Brain microvascular endothelial cell (primary cell): ENCODE measurements at places on chromosomes 6 and 20.
A peak's percentile ranks its signal among the peaks of the same experiment; 100 is the strongest.

DNA sequence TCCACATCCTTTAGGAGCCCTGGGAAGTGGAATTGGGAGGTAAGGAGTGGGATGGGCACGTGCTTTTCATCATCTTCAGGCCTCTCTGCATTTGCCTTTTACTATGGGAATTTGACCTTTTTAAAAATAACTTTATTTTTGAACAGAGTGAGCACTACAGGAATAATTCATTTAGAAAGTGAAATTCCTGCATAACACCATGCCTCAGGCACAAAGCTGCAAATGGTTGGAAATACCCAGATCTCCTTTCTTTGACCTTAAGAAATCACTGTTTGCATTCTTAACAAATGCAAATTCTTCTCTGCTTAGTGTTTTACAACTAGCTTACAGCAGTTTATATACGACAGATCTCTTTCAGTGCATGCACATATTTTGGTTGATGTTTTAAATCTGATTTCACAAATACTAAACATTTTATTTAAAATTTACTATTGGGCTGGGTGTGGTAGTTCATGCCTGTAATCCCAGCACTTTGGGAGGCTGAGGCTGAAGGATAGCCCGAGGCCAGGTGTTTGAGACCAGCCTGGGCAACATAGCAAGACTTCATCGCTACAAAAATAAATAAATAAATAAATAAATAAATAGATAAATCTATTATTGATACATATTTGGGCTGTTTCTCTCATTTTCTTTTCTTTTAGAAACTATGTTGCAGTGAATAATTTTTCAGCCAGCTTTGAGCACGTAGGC is 24.5 kb downstream of the CST8 start:
- no peak for DNase-seq

DNA sequence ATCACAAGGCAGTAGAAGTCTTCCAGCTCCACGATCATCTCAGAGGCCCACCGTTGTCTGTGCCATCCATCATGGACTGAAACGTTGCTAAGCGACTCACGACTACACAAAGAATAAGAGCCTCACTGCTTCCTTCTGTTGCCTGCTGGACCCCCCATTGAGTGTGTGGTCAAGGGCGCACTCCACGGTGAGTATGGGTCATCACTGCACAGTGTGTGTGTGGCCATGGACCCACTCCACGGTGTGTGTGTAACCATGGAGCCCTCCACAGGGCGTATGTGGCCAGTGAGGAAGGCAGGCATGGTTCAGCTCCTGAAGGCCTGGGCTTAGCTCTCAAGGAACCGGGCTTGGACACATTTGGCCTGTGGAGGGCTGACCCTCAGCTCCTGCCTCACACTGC is 123.4 kb upstream of the AFDN start:
- no peak for DNase-seq

- DNase-seq: no peak
These were observed 186.1 kb upstream of the SCGN start for GRCh38 chr6:25465941-25466340.

GRCh38 chr6:140576004-140576555 is 1201.6 kb upstream of the CITED2 start:
- DNase-seq: no peak

DNA sequence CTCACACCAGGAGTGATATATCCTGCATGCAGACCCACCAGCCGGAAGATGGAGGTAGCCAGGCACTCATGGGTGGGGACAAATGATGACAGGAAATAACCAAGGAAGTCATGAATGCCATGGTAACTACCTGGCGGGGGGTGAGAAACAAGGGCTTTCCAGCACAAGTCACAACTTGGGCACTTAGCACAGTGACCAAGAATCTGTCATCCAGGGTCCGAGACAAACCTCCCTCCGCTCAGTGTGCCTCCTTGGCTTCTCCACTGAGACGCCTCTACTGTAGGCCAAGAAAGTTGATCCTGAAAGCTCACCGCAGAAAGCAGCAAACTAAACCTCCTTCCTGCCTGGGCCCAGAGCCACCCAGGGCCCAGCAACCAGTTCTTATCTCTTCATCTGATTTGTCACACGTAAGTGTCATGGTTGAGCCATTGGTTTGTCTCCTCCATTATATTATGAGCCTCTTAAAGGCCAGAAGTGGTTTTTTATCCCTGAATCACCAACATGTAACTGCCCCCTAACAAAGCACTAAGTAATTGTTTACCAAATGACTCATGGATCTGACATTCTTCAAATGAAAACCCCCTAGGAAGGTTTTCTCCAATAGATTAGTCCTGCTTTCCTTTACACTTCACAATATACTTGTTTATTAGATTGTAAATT is 84.3 kb upstream of the TAB2 start:
- DNase-seq: peak; percentile 86

DNA sequence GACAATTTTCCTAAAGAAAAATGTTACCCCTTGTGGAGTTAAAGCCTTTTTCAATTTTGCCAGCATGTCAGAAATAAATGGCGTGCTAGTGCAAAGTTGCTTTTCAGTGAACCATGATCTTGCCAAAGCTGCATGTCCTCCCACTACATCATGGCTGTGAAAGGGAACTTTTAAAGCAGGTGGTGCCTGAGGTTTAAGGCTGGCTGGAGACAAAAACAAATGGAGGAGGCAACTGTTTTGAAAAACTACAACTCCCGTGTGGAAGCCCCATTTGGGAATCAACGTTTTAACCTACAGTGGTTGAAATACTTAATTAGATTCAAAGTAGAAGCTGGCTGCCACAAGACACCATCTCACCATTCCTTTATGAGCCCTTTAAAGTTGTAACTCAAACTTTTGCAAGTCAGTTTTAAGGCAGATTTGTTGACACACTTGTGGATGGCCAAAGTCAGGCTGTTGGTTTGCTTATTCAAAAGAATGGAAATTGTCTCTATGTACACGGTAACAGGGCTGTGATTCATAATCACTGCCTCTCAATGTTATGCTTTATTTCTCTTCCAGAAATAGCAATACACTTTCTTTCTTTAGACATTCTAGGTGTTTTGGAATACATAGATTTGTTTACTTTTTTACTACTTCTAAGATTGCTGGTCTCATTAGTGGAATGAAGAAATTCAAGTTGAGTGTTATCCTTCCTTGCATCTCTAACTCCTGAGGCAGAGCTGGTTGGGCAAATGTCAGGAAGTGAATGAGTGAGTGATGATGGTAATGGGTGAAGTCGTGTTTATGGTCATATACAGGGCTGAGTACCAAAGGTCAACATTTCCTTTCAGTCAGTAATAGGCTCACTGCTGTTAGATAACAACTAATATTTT is 196.4 kb upstream of the GMDS start:
- no peak for DNase-seq

- DNase-seq: no peak
These were observed 11.5 kb downstream of the PRDM1 start for GRCh38 chr6:106097411-106098231.

DNA sequence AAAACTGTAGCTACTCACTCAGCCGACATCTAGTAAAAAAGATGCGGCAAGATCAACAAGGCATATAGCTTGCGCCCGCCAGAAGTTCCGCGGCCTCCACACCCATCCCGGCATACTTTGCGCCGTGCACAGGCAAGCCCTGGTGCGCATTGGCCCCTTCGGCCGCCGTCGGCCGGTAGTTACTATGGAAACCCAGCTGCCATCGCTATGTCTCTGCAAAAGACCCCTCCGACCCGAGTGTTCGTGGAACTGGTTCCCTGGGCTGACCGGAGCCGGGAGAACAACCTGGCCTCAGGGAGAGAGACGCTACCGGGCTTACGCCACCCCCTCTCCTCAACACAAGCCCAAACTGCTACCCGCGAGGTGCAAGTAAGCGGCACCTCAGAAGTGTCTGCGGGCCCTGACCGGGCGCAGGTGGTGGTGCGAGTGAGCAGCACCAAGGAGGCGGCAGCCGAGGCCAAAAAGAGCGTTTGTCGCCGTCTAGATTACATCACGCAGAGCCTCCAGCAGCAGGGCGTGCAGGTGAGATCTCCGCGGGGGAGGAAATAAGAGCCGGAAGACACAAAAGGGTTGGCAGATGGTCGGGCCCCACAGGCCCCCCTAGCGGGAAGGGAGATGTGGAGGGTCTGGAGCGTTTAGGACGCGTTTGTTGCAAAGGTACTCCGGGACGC is at the start of gene IRAK1BP1:
TSS of gene IRAK1BP1 (plus strand) at position 182 of the 671 bp plus-strand sequence. CDS start at position 208, 26 bp downstream.
- DNase-seq: peak; percentile 85

GRCh38 chr20:16554766-16555543 is 18.3 kb downstream of the KIF16B start:
- no peak for DNase-seq

GRCh38 chr20:25195962-25196785 is 662 bp downstream of the ENTPD6 start:
- peak; percentile 12 for DNase-seq

GRCh38 chr6:170345662-170346061 is 39.1 kb downstream of the FAM120B start:
- DNase-seq: no peak

DNA sequence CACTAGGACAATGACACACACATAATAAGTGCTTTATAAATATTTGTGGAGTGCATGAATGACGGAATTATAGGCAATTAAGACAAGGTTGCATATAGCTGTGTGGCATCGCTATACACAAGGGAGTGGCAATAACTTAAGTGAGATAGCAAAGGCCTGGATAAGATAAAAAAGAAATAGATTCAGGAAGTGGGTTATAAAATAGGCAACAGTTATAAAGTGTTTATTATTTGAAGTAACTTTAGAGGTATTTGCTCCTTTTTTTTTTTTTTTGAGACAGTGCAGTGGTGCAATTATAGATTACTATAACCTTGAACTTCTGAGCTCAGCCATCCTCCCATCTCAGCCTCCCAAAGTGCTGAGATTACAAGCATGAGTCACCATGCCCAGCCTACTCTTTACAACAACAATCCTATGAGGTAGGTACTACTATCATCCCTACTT is 75.9 kb upstream of the LOC128125822 start:
- no peak for DNase-seq

GRCh38 chr6:118367314-118367713 is 180.8 kb upstream of the PLN start:
- no peak for DNase-seq

DNA sequence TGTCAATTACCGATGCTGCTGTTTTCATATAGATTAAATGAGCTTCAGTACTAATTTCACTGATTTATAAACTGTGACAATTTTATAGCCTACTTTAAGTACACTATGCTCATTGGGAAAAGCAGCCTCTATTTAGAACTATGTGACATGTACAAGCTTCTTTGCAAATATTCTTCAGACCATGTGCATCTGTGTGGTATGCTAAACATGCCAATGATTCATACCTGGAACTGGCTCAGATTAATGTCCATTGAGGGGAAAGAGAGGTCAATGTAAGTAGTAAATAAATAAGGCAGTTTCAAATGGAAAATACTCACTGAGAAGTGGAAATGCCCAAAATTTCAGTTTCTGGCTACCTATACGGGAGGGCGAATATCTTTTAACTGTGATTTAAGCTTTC is 777.7 kb downstream of the C6orf118 start:
- no peak for DNase-seq

DNA sequence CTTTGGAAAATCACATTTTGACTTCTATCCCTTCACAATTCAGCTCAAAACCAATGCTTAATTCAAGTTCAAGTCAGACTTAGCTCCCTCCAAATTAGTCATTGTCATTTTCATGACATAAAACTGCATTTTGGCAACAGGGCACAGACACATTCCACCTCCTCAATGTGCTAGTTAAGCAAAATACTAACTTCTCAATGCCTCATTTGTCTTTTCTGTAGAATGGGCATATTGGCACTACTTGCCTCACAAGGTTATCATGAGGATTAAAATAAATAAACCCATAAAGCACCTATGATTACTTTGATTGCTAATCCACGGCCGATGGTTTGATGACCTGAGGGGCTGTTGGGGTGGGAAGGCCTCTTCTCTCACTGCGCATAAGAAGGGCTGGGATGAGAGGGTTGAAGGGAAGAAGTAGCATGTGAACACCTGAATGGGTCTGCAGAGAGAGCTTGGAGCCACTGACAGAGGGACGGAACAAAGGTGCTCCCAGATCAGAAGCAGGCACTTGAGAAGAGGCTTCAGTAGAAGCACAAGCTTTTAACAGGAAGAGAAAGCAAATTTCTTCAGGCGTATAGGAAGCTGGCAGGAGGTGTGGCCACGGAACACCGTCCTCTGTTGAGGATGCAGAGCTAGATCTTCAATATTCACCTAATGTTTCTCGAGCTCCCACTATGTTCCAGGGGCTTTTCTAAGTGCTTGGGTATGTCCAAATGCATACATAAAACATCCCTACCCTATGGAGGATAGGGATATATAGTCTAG is 11.7 kb upstream of the TBC1D7 start:
- no peak for DNase-seq

- DNase-seq: no peak
These were observed 50.9 kb downstream of the BTBD9 start for GRCh38 chr6:38588631-38589366.

- no peak for DNase-seq
These were observed 169.6 kb downstream of the MTHFD1L start for GRCh38 chr6:151034825-151035781.

- no peak for DNase-seq
These were observed 52.2 kb upstream of the HSF2 start for GRCh38 chr6:122347280-122347679.

DNA sequence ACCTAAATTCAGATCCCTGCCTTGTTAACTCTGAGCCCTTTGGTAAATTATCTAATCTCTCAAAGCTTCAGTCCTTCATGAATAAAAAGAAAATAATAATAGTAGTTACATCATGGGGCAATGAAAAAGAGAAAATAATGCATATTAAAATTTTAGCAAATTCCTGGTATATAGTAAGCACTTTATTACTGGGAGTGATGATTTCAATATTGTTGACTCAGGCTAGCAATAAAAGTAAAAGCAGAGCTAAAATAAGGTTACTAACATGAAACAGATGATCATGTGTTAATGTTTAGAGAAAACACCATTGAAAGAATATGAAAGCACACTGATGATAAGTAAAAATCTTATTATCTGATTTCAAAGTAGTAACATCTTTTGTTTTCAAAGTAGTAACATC is 13.6 kb downstream of the GINS1 start:
- DNase-seq: no peak

DNA sequence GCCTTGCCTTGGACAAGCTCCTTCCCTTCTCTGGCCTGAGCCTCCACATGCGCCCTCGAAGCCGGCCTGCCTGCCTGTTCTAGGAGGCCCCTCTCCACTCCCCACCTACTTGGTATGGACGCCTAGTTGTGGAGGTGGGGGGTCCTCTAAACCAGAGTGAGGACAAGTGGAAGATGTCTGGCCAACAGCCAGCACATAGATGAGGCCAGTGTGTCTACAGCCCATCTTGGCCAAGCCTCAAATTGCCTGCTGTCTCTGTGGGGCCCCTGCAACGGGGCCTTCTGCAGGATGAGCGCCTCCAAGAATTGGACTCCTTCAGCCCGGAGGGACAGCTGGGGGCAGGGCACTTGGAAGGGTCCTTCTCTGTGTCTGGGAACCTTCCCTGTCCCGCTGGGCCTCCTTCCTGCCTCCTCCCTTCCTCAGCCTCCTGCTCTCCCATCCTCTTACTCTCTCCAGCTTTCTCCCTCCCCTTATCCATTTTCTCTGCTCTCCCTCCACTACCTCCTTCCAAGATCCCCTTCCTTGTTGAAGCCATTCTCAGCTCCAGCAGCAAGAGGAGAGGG is 1.6 kb downstream of the MDFI start:
- no peak for DNase-seq

- peak; percentile 19 for DNase-seq
These were observed 1.6 kb downstream of the TRIM27 start for GRCh38 chr6:28922004-28922820.

GRCh38 chr6:82013561-82014530 is 233.7 kb downstream of the IBTK start:
- peak; percentile 80 for DNase-seq
